ENCODE measurements at places on chromosomes 1 and 21.

GRCh38 chr1:191629836-191630235 lies 528.4 kb upstream of the RGS18 start:
- DNase-seq: no peak

- no peak for DNase-seq
Observed at GRCh38 chr21:36776981-36777617, 78.2 kb downstream of the SIM2 start.

DNA sequence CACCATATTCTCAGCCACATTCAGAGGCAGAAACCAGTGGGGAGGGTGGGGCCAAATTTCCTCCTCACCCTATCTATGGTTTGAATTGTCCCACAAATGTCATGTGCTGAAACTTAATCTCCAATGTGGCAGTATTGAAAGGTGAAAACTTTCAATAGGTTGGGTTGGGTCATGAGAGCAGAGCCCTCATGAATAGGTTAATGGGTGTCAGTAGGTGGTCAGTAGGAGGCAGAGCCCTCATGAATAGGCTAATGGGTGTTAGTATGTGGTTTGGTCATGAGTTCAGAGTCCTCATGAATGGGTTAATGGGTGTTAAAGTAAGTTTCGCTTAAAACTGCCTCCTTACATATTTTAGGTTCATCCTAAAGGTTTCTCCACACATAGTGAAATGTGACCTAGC lies 170.0 kb downstream of the FCRL5 start:
- DNase-seq: no peak

DNA sequence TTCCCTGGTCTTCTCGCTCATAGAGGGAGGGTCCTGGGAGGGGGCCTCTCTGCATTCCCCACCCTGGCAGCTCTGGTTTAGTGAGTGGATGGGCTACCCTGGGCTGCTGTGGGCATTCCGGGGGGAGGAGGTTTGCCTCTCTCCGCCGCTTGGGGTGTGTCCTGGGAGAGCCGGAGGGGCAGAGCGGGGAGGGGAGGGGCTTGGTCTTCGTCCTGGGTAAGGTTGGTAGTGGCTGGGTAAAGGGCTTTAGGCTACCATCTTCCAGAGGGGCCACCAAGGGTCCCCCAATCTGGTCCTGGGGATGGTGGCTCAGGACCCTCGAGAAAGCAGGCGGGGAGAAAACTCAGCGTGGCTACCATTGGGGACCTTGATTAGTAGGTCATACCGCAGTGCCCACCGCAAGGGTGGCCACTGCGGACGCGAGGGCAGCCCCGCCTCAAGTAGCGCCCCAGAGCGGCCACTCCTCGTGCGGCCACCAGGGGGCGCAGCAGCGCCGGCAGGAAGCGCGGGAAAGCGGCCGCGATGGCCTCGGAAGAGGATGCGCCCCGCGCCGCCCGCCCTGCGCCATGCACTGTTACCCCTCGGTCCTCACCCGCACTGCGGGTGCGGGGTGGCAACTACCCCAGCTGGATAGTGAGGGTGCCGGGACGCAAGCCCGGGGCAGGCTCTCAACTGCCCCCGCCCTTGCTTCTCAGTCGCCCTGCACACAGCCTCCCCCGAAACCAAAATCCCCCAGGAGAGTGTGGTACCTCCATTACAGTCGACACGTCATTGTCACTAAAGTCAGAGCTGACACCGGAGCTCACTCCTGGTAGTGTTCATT lies 44.1 kb upstream of the SLC25A33 start:
- DNase-seq: peak; percentile 9

DNA sequence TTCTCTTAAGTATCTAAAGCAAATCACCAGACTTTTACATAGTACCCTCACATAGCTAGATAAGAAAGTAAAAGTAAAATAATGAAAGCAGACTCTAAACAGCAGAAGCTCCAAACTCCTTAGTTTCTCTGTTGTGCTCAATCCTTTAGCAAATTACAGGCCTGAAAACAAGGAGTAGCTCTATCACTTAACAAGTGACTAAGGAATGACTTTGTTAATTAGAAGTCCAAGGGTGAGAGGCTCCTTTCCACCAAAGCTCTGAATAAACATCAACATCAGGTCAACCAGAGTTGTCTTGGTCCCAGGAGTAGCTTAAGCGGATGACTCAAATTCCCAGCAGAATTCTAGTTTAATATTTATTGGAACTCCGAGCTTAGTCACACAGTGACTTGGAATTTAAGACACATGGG lies 5.9 kb downstream of the NRIP1 start:
- no peak for DNase-seq

- no peak for DNase-seq
Observed at GRCh38 chr1:9797049-9797448, 26.7 kb downstream of the CLSTN1 start.

DNA sequence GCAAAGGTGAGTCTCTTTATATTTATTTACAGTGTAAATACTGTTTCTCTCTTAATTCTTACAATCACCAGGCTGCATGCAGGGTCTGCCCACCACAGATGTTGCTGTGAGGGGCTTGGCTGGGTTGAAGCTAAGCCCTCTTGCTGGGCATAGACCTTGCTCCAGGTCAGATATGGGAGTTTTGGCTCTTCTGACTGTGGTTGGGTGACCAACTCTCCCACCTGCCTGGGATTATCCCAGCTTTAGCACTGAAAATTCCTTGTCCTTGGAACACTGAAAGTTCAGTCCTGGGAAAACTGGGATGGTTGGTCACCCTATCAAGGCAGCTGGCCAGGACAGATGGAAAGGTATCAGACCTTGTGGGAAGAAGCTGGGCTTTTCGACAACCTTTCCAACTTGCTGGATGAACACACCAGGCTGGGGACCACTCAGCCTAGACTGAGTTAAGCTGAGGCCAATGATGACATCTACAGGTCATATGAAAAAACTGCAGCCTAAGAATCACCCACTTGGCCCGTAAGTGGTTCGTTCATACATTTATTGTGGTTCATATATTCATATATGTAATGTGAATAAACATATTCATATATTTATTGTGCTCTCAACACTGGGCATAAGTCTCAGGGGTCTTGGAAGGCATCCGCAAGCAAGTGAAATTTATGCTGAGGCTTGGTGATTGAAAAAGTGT lies 26.6 kb upstream of the HPDL start:
- peak; percentile 85 for DNase-seq

DNA sequence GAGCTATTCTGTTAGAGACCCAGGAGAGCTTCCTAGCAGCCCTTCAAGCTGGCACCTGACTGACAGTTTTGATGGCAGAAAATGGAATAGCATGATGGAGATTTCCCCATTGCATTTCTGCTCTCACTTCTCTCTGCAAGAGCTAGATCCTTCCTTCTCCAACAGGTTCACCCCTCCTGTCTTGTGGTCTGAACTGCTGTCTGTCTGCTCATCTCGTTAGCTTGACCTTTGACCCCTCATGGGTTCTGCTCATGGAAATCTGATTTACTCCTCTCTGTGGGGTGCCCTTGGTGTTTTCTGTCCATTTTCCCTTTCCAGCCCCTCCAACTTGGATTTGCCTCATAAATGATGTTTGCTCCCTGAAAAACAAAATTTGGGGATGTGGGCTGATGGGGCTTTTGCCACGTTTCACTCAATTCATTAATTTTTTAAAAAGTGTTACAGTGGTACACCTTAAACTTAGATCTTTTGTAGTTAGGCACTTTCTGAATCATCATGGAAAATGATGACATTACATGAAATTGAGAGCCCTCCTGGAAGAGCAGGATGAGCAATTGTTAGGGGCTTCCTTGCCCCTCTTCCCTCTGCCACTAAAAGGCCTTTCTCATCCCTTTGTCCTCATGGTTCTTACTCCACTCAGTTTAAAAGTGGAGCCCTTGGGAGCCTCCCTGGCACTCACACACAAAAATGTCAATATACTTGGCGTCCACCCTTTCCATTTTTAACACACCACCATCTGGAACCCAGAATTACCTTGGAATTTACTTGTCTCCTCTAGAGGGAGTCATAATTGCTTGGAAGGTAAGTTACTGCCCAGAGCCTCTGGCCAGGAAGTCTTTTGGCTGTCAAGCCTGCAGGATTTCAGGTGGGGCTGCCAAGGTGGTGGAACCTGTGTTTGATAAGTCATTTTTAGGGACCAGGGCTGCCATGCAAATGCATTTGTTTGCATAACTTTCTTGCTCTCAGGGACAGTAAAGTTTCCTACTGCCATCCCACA lies 31.9 kb upstream of the IL19 start:
- no peak for DNase-seq

- DNase-seq: no peak
Observed at GRCh38 chr21:34836933-34837505, 168.2 kb downstream of the CLIC6 start.

DNA sequence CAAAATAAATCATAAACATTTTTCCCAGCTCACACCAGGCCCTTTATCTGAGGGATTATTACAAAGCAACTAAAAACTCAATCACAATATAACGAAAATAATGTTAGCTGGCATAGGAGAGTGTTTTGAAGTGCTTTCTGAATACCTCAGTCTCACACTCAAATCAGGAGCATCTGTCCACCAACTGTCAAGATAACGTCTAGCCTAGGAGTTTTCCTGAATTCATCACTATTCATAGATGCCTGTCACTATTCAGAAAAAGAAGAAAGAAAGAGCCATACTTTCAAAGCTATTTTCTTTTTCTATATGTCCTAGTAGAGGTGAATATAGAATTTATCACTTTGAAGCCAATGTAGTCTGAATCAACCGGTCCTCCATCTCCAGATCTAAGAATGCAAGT lies 127.0 kb downstream of the AKT3 start:
- peak; percentile 100 for DNase-seq

DNA sequence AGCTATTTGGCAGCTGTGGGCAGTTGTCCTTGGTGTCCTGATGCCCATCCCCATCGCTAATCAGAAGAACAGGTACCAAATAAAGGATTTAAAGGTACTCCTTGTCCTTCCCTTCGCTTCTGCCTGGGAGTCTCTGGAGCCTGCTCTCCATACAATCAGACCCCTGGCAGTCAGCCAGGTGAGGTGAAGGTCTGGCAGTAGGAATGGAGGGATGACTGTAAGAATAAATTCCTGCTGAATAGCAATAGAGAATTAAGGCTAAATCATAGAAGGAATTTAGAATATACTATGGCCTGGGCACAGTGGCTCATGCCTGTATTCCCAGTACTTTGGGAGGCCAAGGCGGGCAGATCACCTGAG lies 9.2 kb downstream of the THBS3 start:
- DNase-seq: no peak

DNA sequence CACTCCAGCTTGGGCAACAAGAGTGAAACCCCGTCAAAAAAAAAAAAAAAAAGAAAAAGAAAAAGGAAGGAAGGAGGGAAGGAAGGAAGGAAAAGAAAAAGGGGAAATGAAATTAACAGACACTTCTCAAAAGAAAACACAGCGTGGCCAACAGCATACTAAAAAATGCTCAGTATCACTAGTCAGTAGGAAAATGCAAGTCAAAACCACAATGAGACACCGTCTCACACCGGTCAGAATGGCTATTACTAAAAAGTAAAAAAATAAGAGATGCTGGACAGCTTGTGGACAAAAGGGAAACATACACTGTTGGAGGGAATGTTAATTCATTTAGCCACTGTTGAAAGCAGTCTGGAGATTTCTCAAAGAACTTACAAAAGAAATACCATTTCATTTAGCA lies 369.5 kb upstream of the BRINP3 start:
- no peak for DNase-seq

GRCh38 chr1:32241001-32241763 lies 5.8 kb upstream of the FAM167B start:
- no peak for DNase-seq

- DNase-seq: peak; percentile 21
Observed at GRCh38 chr1:33338440-33339211, 17.7 kb upstream of the A3GALT2 start.

GRCh38 chr21:15278279-15278678 lies 213.5 kb upstream of the NRIP1 start:
- DNase-seq: no peak

DNA sequence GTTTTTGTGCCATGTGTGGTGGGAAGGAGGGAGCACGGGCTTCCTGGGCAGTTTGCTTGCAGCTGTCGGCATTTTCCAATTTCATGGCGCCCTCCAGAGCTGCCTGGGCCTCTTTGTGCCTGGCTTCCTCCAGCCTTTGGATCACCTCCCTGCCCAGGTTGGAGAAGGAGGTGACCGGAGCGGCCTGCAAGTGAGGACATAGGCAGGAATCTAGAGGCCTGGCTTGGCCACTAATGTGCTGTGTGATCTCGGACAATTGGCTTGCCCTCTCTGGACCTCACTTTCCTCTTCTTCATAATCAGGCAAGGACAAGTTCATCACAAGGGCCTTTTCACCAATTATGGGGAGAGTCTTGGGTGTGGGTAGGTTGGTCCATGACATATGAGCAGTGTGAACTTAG lies 245.1 kb downstream of the MATN1 start:
- no peak for DNase-seq

DNA sequence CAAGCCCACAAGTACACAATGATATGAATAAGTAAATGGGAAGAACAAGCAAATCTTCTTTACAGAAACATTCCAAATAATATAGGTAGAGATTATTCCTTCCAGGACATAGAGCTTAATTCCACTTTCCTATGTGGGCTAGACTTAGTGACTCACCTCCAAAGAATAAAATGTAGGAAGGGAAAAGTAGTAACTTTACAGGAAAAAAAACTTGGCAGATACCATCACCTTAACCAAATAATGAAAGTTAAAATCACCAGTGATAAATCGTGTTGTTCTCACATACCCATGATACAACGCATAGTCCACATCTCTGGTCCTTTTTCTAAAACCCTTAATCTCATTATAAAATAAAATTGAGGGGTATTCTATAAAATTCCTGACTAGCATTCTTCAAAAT lies 260.8 kb downstream of the SPATA17 start:
- DNase-seq: no peak

GRCh38 chr1:158979229-158979628 lies 30.5 kb upstream of the IFI16 start:
- no peak for DNase-seq

- DNase-seq: no peak
Observed at GRCh38 chr1:52186449-52186848, 44.6 kb downstream of the ZFYVE9 start.

DNA sequence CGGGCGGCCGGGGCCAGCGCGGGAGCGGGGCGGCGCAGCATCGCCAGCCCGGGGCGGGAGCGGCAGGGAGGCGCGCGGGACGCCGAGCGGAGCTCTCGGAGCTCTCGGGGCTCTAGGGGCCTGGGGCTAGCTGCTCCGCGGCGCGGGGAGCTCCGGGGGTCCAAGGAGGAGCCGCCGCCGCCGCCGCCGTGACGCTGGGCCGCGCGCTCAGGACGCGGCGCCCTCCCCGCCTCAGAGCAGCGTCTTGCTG lies 147 bp downstream of the CLSTN1 start:
- DNase-seq: no peak
